ENCODE measurements at places on chromosomes 3 and 15.
A peak's percentile ranks its signal among the peaks of the same experiment; 100 is the strongest.

DNA sequence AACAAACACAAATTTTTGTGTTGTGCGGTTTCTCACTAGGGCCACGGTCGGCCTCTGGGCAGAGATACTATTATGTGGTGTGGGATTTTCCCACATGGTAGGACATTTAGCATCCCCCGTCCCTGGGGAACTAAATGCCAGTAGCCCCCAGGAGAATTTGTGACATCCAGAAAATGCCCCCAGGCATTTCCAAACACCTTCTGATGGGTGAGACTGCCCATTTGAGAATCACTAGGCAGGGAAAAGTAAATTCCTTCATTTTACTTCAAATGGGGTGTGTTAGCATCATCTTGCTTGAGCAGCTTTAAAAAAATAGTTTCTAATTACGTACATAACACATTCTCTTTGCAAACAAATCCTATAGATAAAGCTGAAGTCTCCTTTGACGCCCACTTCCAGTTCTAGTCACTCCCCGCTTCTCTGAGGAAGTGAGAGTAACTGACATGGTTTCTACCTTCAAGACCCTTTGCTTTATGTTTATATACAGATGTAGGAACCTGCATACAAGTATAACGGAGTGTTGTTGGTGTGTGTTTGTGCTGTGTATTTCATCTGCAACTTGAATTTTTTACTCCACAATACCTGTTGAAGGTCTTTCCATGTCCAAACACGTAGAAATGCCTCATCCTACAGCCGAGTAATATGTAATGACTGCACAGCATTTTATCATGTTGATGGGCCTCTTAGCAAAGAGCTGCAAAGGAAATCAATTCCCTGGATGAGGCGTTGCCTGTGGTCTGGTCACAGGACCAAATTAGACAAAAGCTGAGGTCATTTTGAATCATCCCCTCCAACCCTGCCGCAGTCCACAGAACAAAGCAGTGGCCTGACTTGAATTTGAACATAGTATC is 31.4 kb upstream of the ZBTB38 start:
- peak; percentile 58 for DNase-seq

GRCh38 chr3:101224739-101225138 is 95.6 kb downstream of the IMPG2 start:
- DNase-seq: no peak

- peak; percentile 77 for DNase-seq
These were observed 70.4 kb downstream of the UMPS start for GRCh38 chr3:124800511-124801258.

GRCh38 chr15:87686841-87687522 is 569.6 kb downstream of the NTRK3 start:
- DNase-seq: no peak

DNA sequence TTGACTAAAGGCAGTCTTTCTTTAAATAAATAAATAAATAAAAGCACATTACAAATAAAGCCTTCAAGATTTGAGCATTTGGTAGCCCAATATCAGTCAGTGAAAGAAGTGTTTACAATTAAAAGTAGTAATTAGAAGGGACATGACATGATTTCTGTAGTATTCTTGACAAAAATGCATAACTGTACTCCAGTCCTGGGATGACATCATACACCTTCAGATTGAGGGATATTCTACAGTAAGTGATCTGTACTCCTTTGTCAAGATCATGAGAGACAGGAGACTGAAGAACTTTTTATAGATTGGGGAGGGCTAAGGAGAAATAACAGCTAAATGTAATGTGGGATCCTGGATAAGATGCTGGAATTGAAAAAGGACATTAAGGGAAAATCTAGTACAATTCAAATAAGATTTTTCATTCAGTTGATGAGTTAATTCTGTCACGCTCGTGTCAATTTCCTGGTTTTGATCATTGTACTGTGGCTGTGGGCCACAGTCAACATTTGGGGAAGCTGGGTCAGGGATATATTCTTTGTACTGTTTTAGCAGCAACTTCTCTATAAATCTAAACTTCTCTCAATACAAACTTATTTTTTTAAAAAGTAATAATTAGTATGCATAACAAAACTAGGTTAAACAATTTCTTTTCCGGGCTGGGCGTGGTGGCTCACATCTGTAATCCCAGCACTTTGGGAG is 314.8 kb downstream of the PTPRG start:
- peak; percentile 33 for DNase-seq

DNA sequence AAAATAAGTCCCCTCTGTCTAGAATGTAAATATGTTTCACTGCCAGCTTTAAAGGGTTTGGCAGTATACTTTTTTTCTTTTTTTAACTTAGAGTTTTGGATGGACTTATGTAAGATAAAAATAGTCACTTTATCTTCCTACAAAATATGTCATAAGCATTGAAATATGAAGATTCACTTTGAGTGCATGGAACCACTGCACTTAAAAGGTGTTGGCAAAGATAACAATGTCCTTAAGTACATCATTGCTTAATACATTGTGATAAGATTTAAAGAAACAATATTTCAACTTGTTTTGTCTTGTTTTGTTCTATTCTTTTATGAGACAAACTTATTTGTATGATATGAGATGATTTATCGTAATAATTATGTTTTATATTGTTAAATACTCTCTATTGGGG is 66.3 kb upstream of the NAALADL2 start:
- no peak for DNase-seq

DNA sequence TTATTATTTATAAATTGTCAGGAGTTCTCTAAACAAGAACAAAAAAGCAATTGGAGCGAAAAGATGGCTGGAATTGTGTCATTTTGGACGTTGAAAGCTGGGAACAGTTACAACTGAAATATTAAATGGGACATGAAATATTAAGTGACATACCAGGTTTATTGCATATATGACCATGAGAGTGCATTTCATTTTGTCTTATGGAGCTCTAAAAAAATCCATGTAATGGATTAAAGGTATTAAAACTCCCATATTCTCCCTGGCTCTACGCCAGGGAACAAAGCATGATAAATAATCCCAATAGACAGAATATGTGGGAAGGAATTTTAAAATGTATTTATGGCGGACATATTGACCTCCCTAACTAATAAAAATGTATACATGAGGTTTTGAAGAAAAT is 17.7 kb downstream of the RARB start:
- DNase-seq: no peak

DNA sequence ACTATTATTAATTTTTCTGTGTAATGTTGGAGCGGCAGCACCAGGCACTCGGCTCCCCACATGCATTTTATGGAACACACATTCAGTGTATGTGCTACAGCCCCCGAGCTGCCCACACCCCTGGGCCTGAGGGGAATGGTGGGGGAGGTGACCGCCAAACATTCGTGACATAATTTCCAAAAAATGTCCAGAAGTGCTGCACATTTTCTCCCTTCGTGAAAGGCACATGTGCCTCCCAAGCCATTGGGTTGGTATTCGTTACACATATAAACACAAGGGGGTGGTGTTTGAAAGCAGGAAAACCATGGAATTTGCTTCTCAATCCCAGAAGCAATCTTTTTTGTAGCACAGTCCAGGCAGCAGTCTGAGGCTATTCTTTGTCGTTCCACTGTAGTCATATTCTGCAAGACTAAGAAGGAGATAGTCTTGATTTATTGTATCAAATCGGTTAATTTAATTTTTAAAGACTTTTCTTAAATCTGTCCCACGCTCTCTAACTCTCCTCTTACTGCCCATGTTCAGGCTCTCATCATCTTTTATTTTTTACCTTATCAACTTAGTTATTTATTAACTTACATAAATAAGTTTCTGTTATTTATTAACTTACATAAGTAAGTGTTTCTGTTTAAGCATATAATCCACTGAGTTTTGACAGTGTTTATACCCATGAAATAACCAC is 39.2 kb upstream of the POLR2M start:
- peak; percentile 79 for DNase-seq

- peak; percentile 90 for DNase-seq
These were observed 13.4 kb upstream of the SCN10A start for GRCh38 chr3:38829404-38829803.

- DNase-seq: peak; percentile 97
These were observed 419.5 kb upstream of the NAALADL2 start for GRCh38 chr3:174439331-174440252.

DNA sequence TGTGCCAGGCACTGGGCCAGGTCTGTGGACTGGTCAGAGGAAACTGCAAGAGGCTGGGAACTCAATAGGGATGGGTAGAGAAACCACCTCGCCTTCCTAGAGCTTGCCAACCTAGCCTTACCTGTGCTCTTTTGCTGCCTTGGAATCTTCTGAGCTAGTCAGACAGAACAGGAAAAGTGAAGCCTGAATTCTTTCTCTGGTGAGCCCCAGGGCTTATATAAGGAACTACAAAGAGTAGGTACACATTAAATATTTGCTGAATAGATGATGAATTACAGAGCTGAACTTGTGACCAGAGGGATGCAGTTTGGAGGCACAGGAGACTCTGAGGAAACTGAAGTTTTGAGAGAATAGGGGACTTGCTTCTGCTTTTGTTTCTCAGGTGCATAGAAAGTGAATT is 15.6 kb upstream of the FBXW12 start:
- DNase-seq: no peak

- DNase-seq: no peak
These were observed 198.6 kb upstream of the IL12A start for GRCh38 chr3:159789742-159790635.

DNA sequence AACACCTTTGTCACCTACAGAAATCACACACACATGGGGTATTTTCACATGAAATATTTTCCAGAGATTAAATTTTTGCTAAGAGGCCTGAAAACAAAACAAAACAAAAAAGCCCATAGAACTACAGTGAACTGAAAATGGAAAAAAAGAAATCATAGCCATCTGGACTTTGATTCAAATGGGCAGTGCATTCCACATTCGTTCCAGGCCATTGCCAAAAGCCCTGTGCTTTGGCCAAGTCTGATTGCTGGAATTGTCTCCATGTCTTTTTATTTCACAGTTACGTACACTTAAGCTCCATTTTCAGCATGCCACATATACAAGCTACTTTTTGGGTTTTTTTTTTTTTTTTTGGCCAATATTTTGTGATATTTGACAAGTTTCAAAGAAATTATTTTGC is 47.1 kb downstream of the TFG start:
- DNase-seq: no peak

GRCh38 chr3:147615035-147615434 is 205.9 kb downstream of the ZIC1 start:
- no peak for DNase-seq

DNA sequence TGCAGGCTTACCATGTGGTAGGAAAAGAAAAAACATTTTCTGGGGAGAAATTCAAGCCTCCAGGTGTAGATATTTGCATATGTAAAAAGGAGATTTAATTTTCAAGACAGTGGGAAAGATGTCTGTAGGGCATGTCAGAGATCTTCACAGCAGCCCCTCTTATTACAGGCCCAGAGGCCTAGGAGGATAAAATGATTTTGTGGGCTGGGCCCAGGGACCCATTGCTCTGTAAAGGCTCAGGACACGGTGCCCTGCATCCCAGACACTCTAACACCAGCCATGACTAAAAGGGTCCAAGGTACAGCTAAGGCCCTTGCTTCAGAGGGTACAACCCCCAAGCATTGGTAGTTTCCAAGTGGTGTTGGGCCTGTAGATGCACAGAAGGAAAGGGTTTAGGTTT is 680.1 kb downstream of the IGSF11 start:
- no peak for DNase-seq

GRCh38 chr3:103112273-103112672 is 677.5 kb downstream of the ZPLD1 start:
- DNase-seq: no peak

DNA sequence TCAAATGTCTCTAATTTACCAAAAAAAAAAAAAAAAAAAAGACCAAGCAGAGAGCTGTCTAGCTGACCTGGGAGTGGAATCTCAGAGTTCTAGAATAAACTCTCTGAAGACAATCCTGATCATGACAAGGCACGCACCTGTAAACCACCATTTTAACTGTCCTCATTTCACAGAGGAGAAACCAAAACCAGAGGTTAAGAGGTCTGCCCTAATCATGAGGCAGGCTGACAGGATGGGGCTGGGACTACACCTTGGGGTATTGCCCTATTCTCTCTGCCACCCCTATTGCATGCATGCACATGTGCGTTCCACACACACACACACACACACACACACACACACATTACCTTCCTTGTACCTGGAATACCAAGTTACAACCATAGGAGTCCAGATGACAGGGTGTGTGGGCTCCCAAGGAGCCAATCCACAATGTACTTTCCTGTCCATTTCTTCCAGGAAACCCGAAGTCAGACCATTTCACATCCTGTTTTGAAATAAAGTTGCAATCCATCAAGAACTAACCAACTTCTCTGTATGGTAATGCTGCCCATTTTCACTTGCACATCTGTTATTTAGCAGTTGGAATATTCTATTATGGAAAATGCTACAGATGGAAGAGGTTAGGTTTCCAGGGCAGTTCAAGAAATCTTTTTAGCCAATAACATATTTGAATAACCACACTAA is 34.6 kb downstream of the HSPBAP1 start:
- DNase-seq: peak; percentile 15

GRCh38 chr3:103269287-103269686 is 834.5 kb downstream of the ZPLD1 start:
- no peak for DNase-seq

DNA sequence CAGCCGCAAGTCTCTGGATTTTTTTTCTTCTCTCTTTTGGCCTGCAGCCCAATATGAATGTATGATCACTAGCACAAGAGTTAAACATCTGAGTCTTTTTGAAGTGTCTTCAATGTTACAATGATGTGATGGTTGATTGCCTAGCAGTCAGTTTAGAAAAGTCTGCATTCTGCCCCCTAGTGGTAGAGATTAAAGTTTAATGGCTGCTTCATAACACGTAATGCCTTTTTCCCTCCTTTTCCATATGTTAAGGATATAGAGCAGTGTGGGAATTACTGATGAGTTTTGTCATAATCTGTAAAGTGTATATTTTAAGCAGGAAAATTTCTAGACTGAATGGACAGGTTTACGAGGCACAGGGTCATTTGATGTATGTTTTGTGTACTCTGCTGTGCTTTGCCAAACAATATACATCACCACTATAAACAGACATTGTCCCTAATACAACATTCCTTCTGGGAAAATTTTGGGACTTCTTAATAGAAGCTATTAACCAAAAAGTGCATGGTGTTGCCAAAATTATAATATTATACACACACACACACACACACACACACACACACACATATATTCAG is 1038.5 kb upstream of the NR2F2 start:
- peak; percentile 70 for DNase-seq

DNA sequence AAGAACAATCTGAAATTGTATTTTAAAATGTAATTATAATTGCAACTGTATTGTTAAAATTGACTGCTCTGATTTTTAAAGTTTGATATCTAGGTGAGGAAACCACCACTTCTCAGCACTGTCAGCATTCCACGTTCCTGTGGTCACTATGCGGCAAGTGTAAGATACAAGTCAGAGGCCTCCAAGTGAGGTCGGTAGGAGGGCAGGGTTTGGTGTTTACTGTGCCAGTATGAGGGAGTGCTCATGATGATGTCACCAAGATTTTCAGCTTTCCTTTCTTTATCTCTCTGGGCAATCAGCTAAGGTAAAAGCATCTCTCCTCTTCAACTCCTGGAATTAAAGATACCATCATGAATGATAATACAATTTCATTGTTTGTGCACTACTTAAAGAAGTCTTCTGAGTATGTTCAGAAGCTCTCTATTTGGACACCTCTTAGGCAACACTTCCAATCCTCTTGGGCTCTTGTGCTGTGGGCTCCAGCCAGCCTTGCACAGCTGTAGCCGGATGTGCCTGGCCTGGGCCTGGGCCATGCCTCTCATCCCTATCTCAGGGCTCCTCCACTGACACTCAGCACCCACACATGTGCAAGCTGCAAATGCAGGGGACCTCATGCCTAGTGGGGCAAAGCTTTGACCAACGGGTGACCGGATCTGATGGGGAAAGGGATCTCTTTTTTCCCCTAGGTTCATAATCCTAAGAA is 42.9 kb downstream of the CCR3 start:
- no peak for DNase-seq
